ENCODE measurements at places on chromosomes 4 and X.

DNA sequence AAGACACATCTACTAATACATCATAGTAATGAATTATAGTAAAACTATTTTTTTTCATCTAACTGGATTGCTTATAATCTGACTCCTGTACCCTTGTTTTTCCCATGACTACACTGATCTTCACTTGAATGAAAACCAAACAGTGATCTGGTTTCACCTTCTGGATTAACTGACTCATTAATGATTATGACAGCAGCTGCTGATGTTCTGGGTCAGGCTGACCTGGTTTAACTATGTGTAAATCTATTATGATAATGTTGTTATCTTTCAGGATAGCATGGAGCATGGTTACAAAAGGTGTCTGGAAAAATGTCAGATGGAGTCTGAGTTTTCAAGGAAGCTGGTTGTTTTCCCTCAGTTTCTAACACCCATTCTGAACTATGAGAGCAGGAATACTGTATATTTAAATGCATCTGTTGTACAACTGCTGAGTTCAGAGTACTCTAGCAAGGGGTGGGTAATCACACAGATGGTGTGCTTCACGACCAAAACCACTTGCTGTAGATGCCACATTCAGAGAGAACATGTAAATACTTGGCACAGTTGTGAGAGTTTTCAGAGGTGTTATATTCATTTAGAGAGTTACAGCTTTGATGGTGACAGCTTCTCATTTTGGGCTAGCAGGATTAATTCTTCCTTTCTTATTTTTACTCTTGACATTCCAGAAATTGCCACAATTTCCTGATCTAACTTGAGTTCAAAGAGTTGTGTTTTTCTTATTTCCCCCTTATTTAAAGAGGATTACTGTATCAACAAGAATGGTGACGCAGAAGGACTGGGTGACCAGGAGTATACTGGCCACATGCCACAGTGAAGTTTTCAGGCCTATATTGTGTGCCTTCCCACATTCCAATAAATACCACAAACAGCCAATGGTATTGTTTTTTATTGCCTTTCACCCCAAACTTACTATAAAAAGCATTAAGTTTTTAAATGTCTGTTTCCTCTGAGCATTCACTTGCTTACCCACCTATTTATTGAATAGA is 249.7 kb upstream of the TET2 start:
- DNase-seq: no peak

- no peak for DNase-seq
Observed at GRCh38 chrX:85611926-85612325, 232.5 kb upstream of the POF1B start.

DNA sequence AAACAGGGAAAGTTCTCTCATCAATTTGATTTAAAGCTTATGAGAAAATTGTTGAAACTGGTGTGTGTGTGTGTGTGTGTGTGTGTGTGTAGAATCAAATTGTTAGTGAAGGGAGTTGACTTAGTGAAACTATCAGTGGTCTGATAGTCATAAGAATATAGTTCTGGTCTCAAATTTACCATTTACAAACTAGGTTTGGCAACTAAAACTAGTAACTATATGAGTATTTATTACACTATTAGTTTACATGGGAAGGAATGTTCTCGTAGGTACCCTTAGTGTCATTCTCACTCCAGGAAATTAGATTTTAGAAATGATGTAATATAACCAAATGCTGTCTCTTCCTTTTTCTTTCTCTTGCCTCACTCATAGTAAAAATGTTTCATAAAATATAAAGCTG is 11.9 kb downstream of the SULT1E1 start:
- DNase-seq: no peak

- DNase-seq: peak; percentile 68
Observed at GRCh38 chr4:77193511-77194102, 36.6 kb downstream of the CCNG2 start.

DNA sequence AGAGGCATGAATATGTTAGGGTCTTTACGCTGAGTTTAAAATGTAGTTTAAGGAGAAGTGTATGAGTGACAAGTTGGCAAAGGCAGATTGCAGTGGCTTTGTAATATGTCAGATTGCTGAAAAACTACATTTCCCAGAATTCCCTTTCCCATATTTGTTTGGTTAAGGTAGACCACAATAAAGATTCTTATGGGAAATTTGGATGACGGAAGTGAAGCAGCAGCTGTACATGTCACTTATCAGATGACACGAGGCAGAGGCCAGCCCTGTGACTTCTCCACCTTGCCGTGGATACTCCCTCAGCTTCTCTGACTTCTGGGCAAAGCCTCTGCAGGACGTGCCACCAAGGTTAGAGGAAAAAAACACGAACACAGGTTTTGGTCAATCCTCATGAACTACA is 229.7 kb upstream of the DKK2 start:
- DNase-seq: no peak

- no peak for DNase-seq
Observed at GRCh38 chr4:48337731-48338130, 3.6 kb upstream of the SLAIN2 start.

- DNase-seq: no peak
Observed at GRCh38 chrX:29535212-29536162, 679.9 kb upstream of the MAGEB2 start.
